ENCODE measurements at places on chromosomes 5 and 9.

- no peak for DNase-seq
Observed at GRCh38 chr5:170691657-170692056, 91.9 kb upstream of the GABRP start.

DNA sequence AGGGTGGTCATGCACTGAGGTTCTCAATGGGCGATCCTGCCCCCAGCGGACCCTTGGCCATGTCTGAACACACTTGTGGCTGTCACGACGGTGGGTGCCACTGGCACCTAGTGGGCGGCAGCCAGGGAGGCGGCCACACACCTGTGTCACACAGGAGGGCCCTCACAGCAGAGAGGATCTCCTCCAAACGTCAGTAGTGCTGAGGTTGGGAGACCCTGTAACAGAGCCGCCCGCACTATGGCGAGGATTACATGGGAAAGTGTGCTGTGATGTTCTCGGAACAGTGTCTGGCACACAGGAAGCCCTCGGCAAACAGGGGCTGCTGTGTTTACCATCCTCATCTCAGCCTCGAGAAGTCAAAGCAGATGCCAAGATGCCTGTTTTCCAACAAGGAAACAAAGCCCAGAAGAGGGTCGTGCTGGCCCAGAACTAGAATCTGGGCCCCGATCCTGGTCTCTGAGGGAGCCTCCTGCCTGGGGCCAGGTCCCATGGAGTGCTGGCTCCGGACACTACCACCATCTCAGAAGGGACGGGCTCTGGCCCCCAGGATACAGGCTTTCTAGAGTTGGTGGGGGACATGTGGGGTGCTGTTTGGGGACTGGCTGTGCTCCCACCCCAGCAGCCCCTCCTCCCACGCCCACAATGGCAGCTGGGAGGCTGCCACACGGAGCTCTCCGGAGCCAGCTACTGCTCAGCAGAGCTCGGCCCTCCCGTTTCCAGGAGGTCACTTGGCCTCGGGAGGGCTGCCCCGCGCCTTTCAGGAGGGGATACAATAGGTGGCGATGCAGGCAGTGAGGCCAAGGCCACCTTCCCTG lies 48.2 kb downstream of the DBH start:
- no peak for DNase-seq

- DNase-seq: no peak
Observed at GRCh38 chr9:133901184-133901835, 90.8 kb downstream of the VAV2 start.

GRCh38 chr5:127450046-127450445 lies 67.4 kb upstream of the PRRC1 start:
- DNase-seq: no peak

- DNase-seq: no peak
Observed at GRCh38 chr9:13447843-13448422, 168.4 kb upstream of the MPDZ start.

DNA sequence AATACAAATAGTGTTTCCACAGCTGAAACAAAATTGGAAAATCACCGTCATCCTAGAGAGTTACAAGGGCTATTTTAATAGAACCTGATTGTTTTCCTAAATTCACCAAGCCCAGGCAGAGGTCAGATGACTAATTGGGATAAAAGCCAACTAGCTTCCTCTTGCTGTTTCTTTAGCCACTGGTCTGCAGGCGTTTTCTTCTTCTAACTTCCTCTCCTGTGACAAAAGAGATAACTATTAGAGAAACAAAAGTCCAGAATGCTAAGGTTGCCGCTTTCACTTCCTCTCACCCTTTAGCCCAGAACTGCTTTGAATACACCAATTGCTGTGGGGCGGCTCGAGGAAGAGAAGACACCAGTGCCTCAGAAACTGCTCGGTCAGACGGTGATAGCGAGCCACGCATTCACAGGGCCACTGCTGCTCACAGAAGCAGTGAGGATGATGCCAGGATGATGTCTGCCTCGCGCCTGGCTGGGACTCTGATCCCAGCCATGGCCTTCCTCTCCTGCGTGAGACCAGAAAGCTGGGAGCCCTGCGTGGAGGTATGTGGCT lies at the start of gene TLR4:
Gene TLR4, plus strand, starts transcription at position 380 of the 552 bp plus-strand sequence. Its CDS starts 70 bp downstream, at position 450.
- DNase-seq: peak; percentile 77

DNA sequence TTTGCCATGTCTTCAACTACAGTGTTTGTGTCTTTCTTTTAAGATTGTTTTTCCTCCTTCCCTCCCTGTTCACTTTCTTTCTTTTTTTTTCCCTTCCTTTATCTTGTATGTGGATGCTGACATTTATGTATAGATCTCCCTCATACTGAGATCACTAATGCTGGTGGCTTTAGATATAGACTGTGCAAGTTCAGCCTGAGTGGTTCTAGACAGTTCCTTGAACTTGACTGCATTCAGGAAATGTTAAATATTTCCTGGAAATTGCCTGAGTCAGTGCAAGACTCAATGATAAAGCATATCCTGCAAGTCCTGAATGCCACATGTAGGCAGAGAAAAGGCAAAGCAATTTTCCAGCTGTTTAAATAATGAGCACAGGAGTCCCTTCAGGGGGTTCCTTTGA lies 182.5 kb upstream of the NR3C1 start:
- no peak for DNase-seq

DNA sequence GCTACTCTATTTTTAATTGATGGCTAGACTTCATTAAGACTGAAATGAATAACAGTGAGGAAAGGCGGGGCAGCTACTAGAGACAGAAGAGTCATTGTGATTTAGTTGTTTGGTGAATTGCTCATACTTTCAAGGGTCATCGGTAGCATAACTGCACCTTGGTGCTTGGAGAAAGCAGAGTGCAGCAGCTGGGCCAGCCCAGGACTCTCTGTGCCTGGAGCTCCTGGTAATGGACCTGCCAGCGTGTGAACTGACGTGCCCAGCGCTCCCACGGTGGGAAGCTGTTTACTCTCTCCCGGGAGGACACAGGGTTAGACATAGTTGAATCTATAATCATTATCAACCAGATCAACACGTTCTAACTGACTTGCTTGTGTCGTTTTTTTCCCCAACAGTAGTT lies 42.9 kb downstream of the LURAP1L start:
- DNase-seq: peak; percentile 47

DNA sequence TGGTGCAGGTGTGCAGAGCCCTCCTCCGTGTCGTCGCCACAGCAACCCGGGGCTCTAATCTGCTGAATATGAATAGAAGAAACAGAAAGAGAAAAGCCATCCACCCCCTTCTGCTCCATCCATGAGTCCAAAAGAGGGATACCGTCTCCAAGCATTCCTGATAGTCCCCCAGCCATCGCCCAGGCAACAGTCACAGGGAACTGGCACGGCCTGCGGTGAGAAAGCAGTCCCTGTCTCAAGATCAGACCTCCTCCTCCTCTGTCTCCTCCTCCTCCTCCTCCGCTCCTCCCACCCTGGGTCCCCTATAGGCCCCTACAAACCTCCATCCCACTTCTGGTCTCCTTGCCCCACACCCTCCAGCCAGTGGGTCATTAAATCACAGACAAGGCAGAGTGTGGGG lies 308.1 kb upstream of the MPDZ start:
- DNase-seq: no peak

- DNase-seq: no peak
Observed at GRCh38 chr9:137797206-137798120, 80.1 kb upstream of the CACNA1B start.

DNA sequence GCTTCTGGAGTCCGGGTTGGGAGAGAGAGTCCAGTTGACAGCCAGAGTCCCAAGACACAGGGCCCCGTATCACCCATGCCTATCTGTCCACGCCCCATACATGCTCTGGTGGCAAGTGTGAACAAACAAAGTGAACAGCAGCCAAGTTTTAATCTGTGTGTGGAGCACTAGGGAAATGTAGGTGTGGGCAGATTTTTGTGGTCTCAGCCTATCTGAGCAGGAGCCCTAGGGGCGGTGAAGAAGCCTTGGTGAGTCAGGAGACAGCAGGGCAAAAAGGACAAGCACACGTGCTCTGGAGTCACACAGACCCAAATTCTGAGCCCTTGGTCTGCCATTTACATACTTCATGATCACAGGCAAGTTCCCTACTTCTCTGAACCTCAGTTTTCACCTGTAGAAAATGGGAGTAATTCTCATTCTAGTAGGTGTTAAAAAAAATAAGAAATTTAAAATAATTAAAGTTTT lies 23.2 kb downstream of the EGR1 start:
- no peak for DNase-seq

- no peak for DNase-seq
Observed at GRCh38 chr9:100619194-100619593, 41.3 kb downstream of the CAVIN4 start.

- no peak for DNase-seq
Observed at GRCh38 chr9:131701789-131702337, 38.0 kb downstream of the RAPGEF1 start.

- no peak for DNase-seq
Observed at GRCh38 chr5:24854850-24855249, 210.1 kb upstream of the CDH10 start.

DNA sequence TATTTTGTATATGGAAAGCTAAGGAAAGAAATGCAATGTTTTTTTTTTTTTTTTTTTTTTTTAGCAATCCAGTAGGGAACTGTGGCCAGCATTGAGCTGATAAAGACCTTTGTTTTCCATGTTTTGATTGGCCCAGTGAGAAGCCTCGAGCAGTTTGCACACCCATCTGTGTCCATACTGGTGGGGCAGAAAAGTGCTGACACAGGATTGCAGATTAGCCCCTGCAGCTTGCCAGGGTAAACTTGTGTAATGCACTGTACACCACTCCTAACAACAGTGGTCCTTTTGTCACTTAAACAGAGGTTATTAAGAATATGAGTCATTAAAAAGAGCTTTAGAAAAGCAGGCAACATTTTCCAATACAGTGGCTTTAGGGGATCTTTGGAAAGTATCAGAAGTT lies 132.8 kb upstream of the CDKN2B start:
- DNase-seq: no peak

GRCh38 chr5:59893429-59894227 lies at the start of gene PDE4D:
TSS of gene PDE4D (minus strand) at chr5:59893726.
- peak; percentile 27 for DNase-seq

DNA sequence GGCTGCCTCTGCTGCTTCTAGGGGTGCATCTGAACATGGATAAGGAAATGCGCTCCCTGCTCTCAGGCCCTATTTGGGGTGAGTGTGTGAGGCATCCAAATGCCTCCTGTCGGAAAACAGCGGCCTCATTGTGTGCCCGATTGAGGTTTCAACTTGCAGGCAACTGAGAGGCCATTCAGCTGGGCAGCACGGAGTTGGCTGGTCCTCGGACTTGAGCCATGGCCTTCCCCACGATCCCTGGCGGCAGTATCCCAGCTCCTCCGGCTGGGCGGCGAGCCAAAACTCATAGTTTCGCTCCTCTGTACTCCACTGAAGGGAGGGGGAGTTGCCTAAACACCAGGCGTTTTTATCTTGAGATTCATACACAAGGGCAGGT lies 597.3 kb upstream of the SGCD start:
- DNase-seq: no peak

DNA sequence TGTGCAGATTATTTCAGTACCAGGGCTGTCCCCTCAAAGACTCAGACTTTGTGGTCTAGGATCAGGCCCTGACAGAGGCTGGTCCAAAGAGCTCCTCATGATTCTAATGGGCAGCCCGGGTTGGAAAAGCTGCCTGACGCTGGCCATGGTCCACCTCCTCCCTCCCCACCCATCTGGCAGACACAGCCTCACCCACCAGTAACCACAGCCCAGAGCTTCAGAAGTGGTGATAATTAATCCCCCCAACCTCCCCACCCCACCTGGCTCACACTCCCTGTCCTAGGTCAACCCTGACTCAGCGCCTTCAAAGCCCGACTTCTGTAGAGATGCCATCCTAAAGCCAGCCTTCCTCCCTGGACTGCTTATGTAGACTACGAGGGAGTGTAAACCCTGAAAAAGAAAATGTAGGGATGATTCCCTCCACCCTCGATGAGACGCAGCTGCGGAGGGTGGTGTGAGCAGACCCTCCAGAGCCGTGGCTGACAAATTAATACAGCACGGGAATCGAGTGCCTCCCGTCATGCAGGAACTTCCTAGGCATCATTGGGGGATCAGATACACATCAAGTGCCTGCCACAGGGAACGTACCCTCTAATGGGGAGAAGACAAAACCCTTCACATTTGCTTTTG lies 7.0 kb downstream of the UBE2QL1 start:
- DNase-seq: no peak
